ENCODE measurements at places on chromosomes 16 and 17.

GRCh38 chr16:50462793-50463507, 85.2 kb upstream of the NKD1 start:
- no peak for DNase-seq

DNA sequence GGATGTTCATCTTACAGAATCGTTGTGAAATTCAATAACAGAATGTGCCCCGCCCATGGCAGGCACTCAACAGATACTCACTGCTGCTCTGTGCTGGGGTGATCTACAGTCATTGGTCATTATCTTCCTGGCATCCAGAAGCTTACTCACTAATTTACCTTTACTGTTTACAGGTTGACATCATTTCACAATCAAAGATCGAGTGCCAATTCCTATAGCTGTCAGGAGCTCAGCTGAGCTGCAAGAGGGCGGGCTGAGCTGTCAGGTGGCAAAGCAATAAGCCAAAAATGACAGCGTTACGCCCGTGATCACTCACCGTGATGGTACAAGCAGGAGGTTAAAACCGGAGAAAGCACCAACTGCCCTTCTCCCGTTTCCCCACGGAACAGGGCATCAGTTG, 51.2 kb downstream of the LITAF start:
- no peak for DNase-seq

GRCh38 chr16:84286578-84287240, 8.0 kb upstream of the WFDC1 start:
- DNase-seq = no peak

- DNase-seq = no peak
Observed at GRCh38 chr17:38632334-38632733, 26.6 kb upstream of the SRCIN1 start.

- no peak for DNase-seq
Observed at GRCh38 chr17:80374732-80375585, 40.0 kb upstream of the ENDOV start.

GRCh38 chr17:75847614-75848522, 3.7 kb upstream of the UNC13D start:
- no peak for DNase-seq
